Neural cell (in vitro differentiated cells): ENCODE measurements at places on chromosomes 11 and 22. TPM values are rescaled to one million over a fixed set of nuclear protein-coding genes. Genes with fewer than 3 reads are reported as not detected.

C11orf91 gene
- polyA plus RNA-seq, result not detected in 2 replicates

GSTT2B gene
- polyA plus RNA-seq, result 1.3 TPM in 1 of 2 replicates, not detected in the other

INPP5J gene
- polyA plus RNA-seq, result 3.7 and 9.4 TPM in 2 replicates

CHCHD10 gene
- 3.8 TPM in 1 of 2 replicates, not detected in the other for polyA plus RNA-seq
